ENCODE measurements at places on chromosomes 11 and 22. TPM values are rescaled to one million over a fixed set of nuclear protein-coding genes. Genes with fewer than 3 reads are reported as not detected.

GRCh38 chr22:49826603-49827270 lies 936 bp downstream of the BRD1 start:
- peak; percentile 24 for DNase-seq

The OR5AN1 gene
- not detected for total RNA-seq

DNA sequence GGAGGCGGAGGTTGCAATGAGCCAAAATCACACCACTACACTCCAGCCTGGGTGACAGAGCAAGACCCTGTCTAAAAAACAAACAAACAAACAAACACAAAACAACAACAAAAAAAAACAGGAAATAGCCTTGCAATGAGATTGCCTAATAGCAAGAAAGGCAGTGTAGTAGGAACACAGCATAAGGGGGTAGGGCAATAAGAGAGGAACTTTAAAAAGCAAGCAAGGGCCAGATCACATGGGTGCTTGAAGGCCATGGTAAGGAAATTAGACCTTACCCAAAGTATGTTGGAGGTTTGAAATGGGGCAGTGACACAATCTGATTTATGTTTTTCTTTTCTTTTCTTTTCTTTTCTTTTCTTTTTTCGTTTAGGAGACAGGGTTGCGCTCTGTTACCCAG lies 34.7 kb upstream of the NRIP3 start:
- DNase-seq = no peak

- no peak for DNase-seq
Observed at GRCh38 chr11:107473792-107474191, 16.2 kb upstream of the CWF19L2 start.

The LRRC74B gene
- 0.11 TPM for total RNA-seq

DNA sequence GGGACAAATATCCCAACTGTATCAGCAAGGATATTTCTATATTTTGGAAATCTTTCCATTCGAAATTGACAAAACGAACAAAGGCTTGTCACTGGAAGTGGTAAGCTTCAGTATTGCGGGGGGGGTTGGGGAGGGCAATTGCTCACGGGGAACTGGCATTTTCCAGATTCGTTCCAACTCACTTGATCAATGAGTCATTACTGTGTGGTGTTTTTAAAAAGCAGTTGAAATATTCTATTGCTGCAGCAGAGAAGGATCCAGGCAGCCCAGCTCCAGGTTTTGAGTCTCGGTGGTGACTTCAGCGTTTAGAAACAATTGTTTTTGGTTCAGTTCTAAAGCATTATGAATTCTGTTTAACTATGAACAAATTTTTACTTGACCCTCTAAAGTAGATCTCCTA lies 33.8 kb upstream of the FBLN1 start:
- peak; percentile 76 for DNase-seq

Data from LHCN-M2 (cell line).